Activated CD4-positive, CD25-positive, alpha-beta regulatory T cell treated with anti-CD3 and anti-CD28 coated beads, Interleukin-2, amount 50 U/mL, for 16 hours (primary cell): ENCODE measurements at places on chromosomes 3 and 15.

GRCh38 chr3:131349946-131350347 lies 31.6 kb upstream of the NUDT16 start:
- no peak for DNase-seq

DNA sequence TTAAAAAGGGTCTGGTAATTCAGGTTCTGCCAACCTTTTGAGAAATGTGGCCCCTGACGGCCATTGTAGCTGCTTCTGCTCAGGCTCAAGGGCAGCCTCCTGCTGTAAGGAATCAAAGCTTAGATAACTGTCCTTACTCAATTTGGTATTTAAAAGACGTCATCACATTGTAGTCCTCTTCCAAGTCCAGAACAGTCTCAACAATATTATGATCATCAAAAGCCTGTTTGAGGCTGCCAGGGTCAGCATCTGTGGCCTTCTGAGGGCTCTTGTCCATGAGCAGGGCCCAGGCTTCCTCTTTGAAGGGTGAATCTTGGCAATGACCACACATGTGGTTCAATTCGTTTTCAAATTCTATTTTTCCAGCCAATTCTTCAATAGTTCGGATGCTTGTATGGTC lies 6.0 kb downstream of the C3orf62 start:
- no peak for DNase-seq

GRCh38 chr15:91369823-91370222 lies 269.8 kb downstream of the SV2B start:
- no peak for DNase-seq

DNA sequence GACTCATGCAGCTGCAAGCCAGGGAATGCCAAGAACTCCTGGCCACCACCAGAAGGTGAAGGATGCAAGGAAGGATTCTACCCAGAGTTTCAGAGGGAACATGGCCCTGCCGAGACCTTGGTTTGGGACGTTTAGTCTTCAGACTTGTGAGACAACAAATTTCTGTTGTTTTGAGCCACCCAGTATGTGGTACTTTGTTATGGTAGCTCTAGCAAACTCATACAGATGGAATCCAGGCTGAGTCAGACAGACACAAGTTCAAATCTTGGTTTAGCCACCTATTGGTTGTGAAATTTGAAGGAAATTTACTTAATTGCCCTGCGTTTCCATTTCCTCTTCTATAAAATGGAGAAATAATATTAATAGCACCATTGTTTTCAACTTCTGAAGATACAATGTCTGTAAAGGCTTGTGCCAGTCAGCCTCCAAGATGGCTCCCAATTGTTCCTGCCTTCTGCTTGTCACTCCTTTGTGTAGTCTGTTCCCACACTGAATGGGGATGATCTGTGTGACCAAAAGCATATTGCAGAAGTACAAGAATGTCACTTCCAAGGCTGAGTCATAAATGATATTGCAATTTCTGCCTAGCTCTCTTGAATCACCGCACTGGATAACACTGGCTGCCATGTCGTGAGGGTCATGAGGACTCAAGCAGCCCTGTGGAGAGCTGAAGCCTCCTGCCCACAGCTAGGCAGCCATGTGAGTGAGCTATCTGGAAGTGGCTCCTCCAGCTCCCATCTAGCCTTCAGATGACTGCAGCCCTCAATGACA lies 223.5 kb upstream of the PROK2 start:
- no peak for DNase-seq

- DNase-seq: no peak
These were observed 82.8 kb downstream of the SEC22A start for GRCh38 chr3:123284399-123285010.

- no peak for DNase-seq
These were observed 23.5 kb downstream of the DRD3 start for GRCh38 chr3:114155370-114155821.

GRCh38 chr15:91824256-91824655 lies 29.3 kb upstream of the SLCO3A1 start:
- no peak for DNase-seq
